ENCODE measurements at places on chromosomes 7 and 10.

GRCh38 chr10:10007957-10008356 lies 1009.7 kb upstream of the CELF2 start:
- no peak for DNase-seq

DNA sequence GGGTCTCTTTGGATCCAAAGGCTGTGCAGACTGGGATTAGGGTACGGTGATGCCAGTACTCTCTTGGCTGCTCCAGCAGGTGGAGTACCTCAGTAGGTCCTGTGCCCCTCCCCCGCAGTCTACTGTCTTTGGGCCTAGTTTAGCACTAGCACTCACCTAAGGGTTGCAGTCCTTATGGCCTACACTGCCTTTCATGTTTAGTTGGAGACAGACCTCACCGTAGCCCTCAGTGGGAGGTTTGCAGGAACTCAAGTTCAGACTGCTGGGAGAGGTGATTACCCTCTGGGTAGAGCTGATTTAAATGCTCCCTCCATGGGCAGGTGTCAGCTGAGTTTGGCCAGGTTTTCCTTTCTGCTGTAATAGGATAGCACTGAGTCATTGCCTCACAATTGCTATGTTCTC lies 210.8 kb upstream of the TMEM196 start:
- no peak for DNase-seq

DNA sequence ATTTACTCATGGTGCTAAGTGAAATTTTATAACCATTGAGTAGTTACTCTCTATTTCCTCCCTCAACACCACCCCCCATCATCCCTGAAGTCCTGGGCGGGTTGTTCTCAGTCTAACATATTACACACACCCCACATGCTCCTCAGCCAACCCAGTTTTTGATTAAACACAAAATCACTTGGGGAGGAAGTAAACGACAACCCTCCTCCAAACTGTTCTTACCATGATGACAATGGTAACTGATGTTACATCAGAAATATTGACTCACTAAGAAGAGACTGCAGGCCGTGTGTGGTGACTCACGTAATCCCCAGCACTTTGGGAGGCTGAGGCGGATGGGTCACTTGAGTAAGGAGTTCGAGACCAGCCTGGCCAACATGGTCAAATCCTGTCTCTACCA lies 44.2 kb downstream of the RAB11FIP2 start:
- DNase-seq = no peak

- DNase-seq = peak; percentile 61
Observed at GRCh38 chr10:12241810-12242529, 46.0 kb downstream of the CDC123 start.

GRCh38 chr7:43462836-43463235 lies 120.1 kb upstream of the STK17A start:
- no peak for DNase-seq

DNA sequence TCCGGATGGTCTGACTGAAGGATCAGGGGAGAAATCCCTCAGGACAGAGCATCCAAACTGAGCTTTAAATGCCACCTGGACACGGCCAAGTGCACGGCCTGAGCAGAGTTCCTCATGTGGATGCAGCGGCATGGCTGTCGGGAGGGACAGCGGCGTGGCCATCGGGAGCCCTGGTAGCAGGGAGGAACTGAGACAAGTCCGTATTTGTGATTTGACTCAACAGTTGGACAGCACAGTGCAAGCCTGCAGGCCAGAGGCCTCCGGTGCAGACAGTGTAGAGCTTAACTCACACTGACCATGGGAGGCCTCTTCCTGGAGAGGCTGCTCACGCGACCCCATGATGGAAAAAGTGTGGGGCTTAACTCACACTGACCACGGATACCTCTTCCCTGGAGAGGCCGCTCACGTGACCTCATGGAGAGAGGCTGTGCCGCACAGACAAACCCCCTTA lies 207.4 kb downstream of the DIP2C start:
- no peak for DNase-seq

GRCh38 chr10:60009710-60010383 lies 103.5 kb upstream of the CCDC6 start:
- no peak for DNase-seq

DNA sequence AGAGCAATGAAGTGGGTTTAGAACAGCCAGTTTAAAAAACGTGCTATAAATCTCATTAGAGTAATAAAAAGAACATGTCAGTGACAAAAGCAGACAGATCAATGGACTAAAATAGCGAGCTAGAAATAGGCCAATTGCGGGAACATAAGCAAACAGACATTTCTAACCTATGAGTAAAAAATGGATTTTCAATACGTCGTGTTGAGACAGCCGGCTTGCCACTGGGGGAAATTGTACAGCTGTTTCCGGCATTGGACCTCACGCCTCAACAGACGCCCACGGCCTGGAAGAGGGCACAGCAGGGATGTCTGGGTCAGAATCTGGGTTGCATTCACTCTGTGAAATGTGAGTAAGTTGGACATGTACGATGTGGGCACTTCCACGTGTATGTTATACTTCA lies 92.9 kb downstream of the SVOPL start:
- no peak for DNase-seq
